ENCODE measurements at places on chromosomes 1 and 21. TPM values are rescaled to one million over a fixed set of nuclear protein-coding genes. Genes with fewer than 3 reads are reported as not detected.

The C1orf185 gene
- polyA plus RNA-seq, result not detected

The MRPL37 gene
- polyA plus RNA-seq, result 81.9 TPM

DNA sequence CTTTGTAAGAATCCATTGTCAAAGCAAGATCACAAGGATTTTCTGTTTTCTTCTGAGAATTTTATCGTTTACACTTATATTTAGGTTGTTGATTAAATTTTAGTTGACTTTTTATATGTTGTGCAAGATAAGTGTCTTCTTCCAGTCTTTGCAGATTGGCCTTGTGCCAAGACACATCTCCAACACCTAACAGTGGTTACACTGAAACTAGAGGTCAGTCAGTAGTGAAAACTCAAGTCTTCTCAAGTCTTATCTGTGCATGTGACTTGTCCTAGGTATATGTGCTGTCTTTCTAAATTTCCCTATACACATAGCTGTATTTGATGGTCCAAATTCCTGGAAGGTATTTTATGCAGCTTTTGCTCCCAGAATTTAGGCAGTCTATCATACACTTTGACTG is 1183.2 kb upstream of the B3GALT2 start:
- no peak for DNase-seq

GRCh38 chr1:6603915-6604558 is 1.4 kb upstream of the KLHL21 start:
- no peak for DNase-seq

The A3GALT2 gene
- not detected for polyA plus RNA-seq

The KLF17 gene
- polyA plus RNA-seq, result 0.05 TPM

DNA sequence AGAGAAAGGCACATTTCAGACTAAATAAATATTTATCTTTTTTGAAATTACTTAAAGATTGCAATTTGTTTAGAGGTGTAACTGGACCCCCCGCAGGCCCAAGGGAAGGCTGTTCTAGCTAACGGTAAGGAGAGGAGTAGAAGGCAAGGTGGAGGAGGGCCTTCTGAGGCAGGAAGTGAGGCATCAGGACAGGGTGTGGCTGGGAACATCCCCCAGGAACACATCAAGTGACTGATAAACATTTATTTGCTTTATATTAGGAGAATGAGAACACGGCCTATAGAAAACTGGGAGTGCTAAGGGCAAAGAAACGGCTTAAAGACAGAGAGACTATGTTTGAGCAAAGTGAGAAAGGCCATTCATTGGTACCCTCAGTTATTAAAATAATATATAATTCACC is 23.2 kb downstream of the HIVEP3 start:
- no peak for DNase-seq

Measured in left kidney (tissue), 8 donors.